CD4-positive, alpha-beta T cell treated with Interleukin-17A for 4 hours (primary cell): ENCODE measurements at places on chromosomes 12 and 14.

DNA sequence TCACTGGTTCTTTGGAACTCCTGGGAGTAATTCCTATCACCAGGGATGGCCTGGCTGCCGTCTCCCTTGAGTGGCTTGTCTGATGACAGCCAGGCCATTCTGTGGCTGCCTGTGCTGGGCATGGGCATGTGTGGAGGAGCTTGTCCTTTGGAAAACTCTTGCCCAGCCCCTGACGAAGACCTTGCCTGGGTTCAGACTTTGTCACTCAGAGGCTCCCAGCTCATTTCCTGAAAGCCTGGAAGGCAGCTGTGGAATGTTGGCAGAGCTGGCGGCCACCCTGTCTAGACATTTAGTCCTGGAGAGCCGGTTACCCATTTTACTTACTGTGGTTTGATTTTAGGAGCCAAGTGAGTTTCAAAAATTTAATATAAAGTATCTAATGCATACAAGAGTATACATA, 34.0 kb downstream of the TUNAR start:
- DNase-seq: no peak

GRCh38 chr14:35940291-35940690, 114.2 kb downstream of the BRMS1L start:
- no peak for DNase-seq

DNA sequence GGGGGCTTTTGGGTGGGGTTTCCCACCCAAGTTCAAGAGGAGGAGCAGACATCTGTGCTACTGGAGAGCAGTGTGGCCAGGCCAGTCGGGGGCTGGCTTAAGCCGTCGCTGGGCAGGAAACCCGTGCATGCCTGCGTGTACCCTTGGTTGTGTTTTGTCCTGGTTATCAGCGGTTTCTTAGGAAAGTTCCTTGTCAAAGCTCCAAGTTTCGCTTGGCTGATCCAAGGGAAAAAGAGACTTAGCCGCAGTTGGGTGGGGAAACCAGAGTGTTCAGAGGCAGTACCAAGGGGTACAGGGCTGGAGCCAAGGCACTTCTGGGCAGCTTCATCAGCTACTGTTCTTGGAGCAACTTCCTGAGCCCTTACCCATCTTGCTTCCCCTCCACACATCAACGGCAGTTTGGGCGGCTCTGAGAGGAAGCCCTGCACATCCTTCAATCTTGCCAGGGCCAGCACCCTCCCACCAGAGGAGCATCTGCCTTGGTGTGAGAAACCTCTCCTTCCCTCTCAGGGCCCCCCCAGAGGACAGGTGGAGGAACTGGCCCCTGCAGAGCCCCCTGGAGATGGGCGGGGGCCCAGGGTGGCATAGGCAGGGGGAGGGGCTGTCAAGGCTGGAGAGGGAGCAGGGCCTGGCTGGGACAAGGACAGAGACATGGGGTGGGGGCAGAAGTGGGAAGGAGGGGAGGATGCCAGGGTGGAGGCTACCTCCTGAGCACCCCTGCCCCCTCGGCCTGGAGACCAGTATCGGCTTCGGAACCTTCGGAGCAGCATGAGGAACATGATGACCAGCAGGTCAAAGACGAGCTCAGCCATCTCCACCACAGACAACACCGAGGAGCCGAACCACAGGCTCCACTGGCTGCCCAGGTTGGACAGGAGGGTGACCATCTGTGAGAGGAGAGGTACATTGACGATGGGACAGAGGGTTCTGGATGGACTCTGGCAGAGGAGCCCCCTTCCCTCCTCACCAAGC, 5.8 kb upstream of the TNFRSF1A start:
- peak; percentile 50 for DNase-seq

- no peak for DNase-seq
These were observed 18.5 kb upstream of the GRIP1 start for GRCh38 chr12:66697404-66697803.

- no peak for DNase-seq
These were observed 20.0 kb downstream of the DICER1 start for GRCh38 chr14:95137164-95137803.

GRCh38 chr14:91173221-91173670, 59.4 kb downstream of the DGLUCY start:
- DNase-seq: peak; percentile 89

GRCh38 chr12:51926718-51927117, 19.4 kb downstream of the ACVRL1 start:
- peak; percentile 57 for DNase-seq

- DNase-seq: no peak
These were observed 113.6 kb upstream of the BTG1 start for GRCh38 chr12:92259291-92259690.

DNA sequence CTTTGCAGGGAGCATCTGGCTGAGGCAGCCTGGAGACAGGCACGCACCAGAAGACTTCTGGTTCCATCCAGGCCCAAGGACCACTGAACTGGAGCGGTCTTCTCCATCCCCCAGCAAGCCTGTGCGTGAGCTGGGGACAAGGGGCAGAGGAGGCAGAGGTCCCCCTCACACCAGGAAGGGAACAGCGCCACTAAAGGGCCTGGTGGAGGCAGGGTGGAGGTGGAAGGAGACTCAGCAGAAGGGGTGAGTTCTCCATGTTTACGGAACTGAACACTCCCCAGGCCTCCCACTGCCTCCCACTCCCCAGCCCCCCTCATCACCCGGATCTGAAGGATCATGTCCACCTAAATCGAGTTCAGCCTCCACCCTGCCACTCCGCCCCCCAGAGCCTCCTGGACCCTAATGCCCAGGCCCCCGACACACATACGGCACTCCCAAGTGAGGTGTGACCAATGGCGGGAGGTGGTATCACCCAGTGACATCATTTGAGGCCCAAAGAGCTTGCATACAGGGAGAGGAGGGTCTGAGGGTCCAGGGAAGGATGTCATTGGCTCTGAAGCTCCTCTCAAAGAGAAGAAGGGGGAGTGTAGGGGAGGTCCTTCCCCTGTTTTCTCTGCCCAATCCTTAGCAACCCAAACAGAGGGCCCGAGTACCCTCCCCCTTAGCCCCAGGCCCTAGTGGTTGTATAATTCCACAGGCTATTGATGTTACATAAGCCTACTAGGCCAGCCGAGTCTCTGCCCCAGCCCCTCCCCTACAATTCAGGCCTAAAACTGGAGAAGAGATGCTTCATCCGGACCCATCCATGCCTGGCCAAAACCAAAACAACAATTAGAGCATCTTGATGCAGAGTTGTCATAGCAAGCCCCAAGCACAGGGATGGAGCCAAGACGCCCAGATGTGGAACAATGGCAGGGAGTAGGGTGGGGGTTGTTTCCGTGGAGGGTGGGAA, 1.0 kb downstream of the FAIM2 start:
- no peak for DNase-seq

DNA sequence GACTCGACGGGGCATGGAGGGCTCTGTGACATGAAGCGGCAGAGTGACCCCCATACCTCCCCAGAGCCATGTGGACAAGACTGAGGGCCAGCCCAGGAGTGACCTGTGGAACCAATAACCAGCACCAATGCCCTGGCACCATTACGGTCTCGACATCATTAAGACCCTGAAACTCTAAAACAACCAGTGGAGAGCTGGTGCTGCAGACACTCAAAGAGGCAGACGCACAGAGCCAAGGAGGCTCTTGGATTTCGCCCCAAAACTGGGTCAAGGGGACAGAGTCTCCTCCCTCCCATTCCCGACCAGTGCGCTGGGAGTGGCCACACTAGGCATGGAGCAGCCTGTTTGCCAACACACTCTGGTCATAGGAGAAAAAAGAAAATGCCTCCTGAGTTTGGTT, 41.6 kb upstream of the VASH1 start:
- no peak for DNase-seq

DNA sequence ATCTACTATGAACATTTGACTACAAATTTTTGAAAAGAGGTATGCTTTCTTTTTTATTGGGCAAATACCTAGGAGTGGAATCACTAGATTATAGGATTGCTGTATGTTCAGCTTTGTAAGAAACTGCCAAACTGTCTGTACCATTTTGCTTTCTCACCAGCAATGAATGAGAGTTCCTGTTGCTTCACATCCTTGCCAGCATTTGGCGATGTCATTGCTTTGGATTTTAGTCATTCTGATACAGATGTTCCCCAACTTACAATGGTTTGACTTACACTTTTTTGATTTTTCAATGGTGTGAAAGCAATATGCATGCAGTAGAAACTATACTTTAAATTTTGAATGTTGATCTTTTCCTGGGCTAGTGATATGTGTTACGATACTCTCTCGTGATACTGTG, 328.7 kb downstream of the RAD51B start:
- no peak for DNase-seq

DNA sequence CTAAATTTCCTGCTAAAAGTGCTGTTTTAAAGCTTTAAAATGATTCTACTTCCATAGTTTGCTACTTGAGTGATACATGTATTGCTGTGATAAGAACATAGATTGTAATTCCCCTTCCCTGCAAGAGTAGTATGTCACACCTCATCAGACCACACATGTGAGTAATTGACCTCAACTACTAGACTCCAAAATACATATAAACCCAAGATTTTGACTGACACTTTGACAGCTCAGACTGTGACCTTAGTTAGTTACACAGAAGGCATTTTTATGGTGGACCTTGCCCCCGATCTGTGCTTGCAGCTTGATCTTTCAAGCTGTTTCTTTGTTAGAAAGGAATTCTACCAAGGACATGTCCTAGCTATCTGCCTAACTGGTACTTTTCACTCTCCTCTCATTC, 18.6 kb downstream of the APOBEC1 start:
- DNase-seq: no peak

DNA sequence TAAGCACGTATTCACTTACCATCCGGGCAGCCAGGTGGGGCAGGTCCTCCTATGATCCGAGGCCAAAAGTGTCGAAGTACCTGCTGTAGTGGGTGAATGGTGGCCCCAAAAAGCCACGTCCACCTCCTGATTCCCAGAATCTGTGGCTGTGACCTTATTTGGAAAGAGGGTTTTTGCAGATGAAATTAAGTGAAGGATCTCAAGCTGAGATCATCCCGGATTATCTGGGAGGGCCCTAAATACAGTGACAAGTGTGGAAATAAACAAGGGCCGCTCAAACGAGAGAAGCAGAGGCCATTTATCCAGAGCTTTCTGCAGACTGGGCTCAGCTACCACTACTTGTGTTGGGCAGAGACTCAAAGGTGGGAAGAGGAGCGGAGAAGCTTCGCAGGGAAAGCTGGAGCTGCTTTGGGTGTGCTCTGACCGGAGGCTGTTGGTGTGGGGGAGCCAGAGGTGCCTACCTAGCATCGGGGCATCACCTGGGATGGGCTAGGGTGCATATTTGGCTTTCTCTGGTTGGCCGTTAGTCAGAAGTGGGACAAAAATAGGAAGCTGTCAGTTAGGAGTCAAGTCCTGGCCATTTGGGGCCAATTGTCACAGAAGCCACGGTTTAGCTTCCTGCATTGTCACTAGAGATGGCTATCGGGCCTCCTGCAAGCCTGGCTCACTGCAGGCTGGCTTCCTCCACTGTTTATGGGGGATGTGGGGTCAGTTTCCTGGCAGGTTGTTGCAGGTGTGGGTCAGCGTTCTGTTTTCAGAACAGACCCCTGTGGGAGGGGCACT, 27.8 kb upstream of the DLK1 start:
- DNase-seq: no peak

- no peak for DNase-seq
These were observed 170.0 kb upstream of the SLC16A7 start for GRCh38 chr12:59425798-59426197.

DNA sequence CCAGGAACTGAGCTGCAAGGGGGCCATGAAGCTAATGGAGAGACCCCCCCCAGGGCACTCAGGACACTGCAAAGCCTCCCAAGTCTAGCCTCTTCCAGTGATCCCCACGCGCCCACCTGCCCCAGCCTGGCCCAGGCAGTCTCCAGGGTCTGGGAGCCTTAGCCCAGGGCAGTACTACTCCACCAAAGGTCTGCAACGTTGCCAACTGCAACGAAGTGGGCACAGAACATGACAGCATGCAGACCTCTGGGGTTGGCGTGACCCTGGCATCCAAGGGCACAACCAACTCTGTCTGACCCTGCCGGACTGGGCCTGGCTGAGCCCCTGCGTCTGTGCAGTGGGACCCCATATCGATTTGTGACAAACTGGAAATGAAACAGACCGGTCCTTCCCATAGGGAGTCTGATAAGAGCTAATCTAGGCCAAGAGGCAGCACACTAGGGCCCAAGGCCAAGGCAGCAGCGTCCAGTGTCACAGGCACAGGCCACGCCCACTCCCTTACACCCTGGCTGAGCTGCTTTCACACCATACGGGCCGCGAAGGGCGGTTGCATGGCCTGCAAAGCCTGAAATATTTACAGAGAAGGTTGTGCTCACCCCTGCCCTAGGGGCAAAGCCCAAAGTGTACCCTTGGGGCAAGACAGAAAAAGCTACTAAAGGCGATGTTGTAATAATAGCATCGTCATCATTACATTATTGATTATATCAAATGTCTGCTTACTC, 76.7 kb downstream of the NCOR2 start:
- no peak for DNase-seq

- DNase-seq: no peak
These were observed 31.6 kb upstream of the PTPRQ start for GRCh38 chr12:80412343-80412953.

DNA sequence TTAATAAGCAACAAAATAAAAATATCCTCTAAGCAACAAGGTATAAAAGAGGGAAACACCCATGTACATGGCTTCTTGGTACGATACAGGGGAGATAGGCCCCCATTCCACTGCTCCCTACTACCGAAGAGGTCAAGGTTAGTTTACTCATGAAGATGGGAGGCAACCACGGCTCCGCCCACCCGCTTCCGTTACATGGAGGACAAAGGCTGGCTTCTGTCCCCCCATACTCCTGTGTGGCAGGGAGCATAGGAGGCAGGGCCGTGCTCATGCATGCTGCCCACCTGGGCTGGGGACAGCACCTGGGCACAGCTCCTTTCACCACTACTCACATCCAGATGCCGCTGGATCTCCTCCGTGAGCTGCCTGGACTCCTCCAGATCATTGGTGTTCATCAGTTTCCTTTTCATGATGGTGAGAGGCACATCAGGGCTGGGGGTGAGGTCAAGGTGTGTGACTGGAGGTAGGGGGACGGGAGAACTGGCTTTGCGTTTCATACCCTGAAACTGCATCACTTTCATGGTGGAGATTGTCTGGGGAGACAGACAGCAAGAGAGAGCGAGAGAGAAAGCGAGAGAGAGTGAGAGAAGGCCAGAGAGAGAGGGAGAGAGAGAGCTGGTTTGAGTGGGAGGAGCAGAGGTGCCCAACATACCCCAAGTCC, 39.0 kb downstream of the LGMN start:
- no peak for DNase-seq
